ENCODE measurements at places on chromosomes 5 and 9.
A peak's percentile ranks its signal among the peaks of the same experiment; 100 is the strongest.

DNA sequence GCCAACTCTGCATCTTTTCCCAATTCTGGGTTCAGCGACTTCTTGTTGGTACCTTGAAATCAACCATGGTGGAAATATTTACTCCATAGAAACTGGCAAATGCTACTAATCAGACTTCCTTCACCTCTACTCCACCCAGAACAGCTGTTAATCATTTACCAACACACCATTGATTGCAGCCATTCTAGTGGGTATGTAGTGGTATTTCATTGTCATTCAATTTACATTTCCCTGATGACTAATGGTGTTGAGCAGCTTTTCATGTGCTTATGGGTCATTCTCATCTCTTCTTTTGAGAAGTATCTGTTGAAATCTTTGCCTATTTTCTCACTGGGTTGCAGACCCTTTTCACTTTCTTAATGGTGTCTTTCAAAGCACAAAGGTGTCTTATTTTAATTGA, 122.4 kb upstream of the MSX2 start:
- no peaks in the 10 kb centered on the region for H3K36me3 ChIP-seq
- peaks cover 15% of the 10 kb centered on the region for H3K27me3 ChIP-seq
- no peak overlapping the region for H3K27ac ChIP-seq
- DNase-seq: no peak
- H3K4me3 ChIP-seq: no peak overlapping the region

- H3K27ac ChIP-seq: no peak overlapping the region
- H3K4me1 ChIP-seq: peaks cover 5% of the 10 kb centered on the region
- H3K27me3 ChIP-seq: no peaks in the 10 kb centered on the region
These were observed 53.4 kb upstream of the SUB1 start for GRCh38 chr5:32531885-32532520.

DNA sequence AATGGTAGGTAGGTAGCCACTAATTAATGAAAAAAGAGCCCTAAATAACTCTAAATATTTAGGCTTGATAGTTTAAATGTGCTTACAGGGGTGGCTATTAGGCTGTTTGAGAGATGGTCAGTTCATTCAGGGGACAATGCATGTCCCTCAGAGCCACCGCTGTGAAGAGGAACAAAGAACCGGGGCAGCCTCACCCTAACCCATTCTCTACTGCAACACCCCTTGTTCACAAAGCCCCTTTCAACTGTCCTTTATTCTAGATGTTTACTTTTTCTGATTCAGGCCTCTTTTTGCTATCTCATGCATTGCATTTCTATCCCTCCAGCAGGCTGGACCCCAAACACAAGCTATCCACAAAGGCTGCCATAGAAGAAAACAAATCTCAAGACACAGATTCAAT, 906.7 kb downstream of the NR2F1-AS1 start:
- H3K4me1 ChIP-seq: no peaks in the 10 kb centered on the region
- no peaks in the 10 kb centered on the region for H3K27me3 ChIP-seq
- no peak for DNase-seq
- H3K4me3 ChIP-seq: no peak overlapping the region
- no peak overlapping the region for H3K27ac ChIP-seq
- H3K36me3 ChIP-seq: no peaks in the 10 kb centered on the region

DNA sequence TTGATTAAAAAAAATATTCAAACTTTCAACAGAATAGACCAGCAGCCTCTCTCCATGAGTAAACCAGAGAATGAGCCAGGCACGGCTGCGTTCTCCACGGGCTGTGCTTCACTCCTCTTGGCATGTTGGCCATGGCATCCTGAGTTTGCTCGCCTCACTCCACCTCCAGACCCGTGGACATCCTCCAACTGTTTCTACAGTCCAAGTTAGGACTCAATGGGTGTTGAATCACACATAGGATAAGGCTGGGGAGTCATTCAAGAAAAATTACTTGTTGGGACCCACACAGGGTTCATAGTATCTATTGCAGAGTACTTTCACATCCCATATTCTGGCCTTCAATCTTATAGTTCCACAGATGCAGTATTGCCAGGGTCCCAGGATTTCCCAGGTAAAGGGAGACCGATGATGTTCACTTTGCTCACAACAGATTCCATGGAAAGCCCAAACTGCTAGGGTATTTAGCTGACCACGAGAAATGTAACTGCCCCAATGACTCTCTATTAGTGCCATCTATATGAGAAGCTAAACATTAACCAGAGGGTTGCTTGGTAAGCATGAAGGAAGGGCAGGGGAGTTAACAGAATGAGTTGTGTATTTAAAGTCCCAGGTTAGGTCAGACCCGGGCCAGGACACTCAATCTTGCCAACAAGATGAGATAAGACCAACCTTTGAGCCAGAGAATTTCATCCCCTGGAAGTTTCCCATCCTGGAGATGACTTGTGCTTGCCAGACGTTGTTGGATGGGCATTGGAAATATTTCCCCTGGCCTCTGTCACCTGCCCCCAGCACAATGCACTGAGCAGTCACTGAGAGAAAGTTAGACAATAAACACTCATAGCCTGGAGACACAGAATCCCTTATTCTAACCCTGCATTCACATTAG, 19.7 kb upstream of the GDA start:
- no peaks in the 10 kb centered on the region for H3K4me1 ChIP-seq
- H3K27ac ChIP-seq: no peak overlapping the region
- no peak overlapping the region for H3K4me3 ChIP-seq
- no peaks in the 10 kb centered on the region for H3K27me3 ChIP-seq

DNA sequence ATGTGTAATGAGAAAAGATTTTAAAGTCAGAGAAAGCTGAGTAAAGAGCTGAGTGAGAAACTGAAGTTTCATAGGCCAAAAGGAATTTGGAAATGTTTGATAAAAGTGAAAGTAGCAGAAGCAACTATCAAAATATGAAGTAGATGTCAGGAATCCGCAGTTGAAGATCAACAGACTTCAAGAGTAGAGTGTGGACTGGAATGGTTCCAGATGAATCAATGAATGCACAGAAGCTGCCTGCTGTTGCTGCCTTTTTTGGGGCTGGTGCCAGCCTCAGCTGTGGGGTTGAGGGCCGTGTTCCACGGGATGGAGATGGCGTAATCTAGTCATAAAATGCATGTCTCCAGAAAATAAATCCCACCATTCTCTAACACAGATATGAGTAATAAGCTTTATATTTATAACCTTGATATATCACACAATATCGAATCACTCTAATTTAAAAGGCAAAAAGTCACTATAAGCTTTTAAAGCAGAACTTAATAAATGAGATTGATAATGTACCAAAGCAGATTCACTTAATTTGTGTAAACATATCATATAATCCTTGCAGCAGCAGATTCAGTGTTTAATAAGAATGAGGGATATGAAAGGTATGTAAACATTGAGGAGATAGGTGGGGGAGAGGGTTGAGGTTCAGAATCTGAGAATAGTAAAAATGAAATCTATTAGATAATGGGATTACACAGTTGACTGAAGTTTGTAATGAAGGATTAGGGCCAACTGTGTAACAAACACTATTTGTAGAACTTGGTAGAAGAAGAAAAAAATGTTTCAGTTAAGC, 652.3 kb upstream of the FTMT start:
- H3K27me3 ChIP-seq: no peaks in the 10 kb centered on the region

DNA sequence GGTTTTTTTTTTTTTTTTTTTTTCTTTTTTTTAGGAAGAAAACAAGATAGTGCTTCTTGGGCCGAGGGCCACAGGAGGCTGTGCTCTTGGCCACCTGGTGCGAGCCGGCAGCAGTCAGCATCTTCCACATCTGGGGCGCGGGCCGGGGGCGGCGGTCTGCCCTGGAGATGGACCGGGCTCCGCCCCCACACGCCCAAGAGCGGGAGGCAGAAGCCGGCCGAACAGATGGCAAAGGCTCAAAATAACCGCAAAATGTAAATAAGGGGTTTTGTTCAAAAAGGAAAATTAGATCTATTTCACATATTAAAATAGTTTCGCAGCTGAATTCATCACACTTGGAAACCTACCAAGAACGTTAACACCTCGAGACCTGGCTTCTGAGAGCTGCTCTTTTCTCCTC, 51.5 kb upstream of the UBAC1 start:
- no peak overlapping the region for H3K4me3 ChIP-seq
- H3K27ac ChIP-seq: peak overlapping the region; percentile 75
- DNase-seq: peak; percentile 60

DNA sequence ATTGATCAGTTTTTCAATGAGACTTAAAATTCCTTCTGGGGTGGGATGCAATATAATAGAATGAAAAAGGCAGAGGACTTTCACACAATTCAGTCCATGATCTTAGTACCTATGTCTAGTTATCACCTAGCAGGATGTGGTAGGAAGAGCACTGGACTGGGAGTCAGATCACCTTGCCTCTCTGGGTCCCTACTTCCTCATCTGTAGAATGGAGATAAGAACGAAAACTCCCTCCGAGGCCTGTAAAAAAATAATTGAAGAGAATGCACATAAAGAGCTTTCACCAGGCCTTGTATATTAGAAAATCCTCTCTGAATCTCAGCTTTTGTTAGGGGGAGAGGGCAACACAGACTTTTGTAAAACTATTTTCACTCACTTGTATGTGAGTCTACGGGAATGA, 681 bp upstream of the TMEFF1 start:
- H3K27me3 ChIP-seq: peaks cover 6% of the 10 kb centered on the region
- H3K36me3 ChIP-seq: no peaks in the 10 kb centered on the region
- peaks cover 4% of the 10 kb centered on the region for H3K4me1 ChIP-seq
- DNase-seq: no peak

- peaks cover 10% of the 10 kb centered on the region for H3K4me1 ChIP-seq
- no peak overlapping the region for H3K4me3 ChIP-seq
- no peak for DNase-seq
- no peak overlapping the region for H3K27ac ChIP-seq
These were observed 2.7 kb downstream of the RUFY1 start for GRCh38 chr5:179553006-179553405.

DNA sequence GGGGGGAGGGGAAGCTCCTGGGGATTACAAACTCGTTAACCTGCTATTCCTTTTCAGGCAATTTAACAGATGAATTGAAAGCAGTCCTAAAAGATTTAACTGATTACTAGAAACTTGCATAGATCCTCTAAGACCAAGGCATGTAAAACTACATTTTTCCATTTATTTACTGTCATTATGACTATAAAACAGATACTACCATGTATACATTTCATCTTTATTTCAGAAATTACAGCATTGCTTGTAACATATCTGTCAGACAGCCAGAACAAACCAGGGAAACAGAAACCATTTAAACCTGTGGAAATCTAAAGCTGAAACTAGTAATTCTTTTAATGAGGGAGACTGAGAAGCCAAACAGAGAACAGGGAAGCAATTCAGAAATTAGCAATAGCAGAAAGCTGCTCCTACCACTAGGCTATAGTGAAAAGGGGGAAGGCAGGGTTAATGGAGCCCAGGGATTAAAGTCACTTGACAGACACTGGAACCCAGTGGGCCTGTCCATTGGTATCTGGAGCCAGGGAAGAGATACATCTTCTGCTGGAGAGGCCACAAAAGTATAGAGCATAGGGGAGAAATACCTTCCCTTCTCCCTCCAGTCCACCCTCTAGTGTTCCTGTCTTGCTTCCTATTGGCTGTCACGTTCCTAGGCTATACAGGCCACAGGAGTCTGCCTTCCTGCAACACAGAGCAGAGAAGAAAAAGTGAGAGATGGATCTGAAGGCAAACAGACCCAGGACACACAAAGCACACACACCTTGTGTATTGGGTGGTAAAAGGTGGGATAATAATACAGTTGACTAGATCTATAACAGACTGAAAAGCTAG, 33.8 kb downstream of the PDCD1LG2 start:
- H3K27ac ChIP-seq: no peak overlapping the region
- no peak overlapping the region for H3K4me3 ChIP-seq
- DNase-seq: no peak
- no peaks in the 10 kb centered on the region for H3K4me1 ChIP-seq
- no peaks in the 10 kb centered on the region for H3K36me3 ChIP-seq

DNA sequence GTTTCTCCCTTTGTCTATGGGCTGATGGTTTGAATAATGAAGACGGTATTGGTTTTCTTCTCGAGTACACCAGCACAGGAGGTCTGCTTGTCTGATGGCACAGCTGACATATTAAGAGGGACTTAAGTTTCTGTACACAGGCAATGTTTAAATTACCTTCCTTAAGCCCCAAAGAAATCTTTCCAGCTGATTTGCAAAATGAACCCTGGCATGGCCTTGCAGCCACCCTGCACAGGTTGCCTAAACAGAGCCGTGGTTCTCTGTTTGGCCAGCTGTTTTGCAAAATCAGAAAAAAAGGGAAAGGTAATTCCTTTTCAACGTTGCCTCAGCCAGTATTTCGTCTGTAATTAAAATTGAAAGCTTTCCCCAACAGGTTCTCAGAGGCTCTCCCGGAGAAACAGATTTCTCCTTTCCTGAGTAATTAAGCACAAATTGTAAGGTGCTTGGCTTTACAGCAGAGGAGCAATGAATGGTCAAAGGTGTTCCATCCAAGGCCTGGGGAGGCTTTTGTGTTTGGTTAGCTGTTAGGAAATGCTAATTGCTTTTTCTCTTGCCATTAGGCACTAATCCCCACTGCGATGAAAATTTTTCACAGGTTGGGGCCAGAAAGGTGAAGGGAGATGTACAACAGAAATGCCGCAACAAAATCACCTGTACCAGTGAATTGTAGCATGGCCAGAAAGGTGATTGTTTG, 138.9 kb downstream of the RASEF start:
- H3K27me3 ChIP-seq: no peaks in the 10 kb centered on the region
- H3K36me3 ChIP-seq: no peaks in the 10 kb centered on the region
- no peak for DNase-seq
- no peak overlapping the region for H3K4me3 ChIP-seq

GRCh38 chr9:101371813-101372212, 13.0 kb downstream of the BAAT start:
- no peak for DNase-seq
- H3K27ac ChIP-seq: no peak overlapping the region
- H3K4me3 ChIP-seq: no peak overlapping the region
